SW 1271 (cell line): ENCODE measurements at places on chromosomes 5 and 9.

- DNase-seq, result no peak
Observed at GRCh38 chr5:108141676-108142075, 240.2 kb downstream of the FBXL17 start.

DNA sequence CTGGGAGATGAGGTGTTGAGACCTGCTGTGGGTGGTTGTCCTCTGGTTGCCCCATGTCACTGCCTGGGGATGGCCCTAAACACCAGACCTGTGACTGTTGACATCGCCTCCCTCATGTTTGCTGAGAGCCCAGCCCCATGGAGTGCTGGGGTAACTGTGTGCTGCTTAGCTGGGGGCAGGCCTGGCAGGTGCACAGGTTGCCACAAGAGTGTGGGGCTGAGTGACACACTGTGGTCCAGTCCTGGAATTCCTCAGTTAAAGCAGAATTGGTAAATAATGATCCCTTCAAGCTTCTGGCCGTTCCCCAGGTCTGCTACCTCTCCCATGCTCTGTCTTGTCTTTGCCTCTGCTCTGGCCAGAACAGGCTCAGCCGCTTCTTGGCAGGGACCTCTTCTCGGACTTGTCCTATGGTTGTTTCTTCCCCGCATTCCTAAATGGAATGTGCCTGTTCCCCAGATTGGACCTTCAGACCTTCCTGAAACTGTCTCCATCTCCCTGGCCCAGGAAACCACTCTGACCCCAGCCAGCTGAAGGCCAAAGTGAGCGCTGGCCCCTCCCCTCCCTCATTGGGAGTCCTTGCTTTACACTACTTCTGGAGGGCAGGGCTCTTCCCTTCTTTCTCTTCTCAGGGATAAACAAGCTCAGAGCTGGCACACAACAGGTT, 61.2 kb upstream of the PITX1 start:
- no peak for DNase-seq

DNA sequence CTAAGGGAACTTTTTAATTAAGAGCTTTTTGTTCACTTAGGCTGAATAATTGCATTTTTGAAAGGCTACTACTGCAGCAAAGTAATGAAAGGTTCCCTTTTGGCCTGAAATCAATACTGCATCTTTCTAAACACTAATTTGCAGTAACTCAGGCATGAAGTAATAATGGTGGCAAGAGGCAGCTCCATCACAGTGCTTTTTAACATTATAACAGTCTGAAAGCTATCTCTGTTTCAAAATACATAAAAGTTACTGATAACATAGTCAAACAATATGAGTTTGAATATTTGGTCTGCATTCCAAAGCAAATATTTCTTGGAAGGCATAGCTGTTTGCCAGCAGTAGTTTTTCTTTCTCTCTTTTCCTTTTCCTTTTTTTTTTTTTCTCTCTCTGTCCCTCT, 113.4 kb downstream of the FBN2 start:
- DNase-seq, result no peak

- DNase-seq, result no peak
Observed at GRCh38 chr9:87557996-87558395, 60.3 kb downstream of the DAPK1 start.

- no peak for DNase-seq
Observed at GRCh38 chr5:131747180-131748105, 49.4 kb downstream of the FNIP1 start.

GRCh38 chr5:93592883-93593282, 9.9 kb downstream of the NR2F1 start:
- no peak for DNase-seq
